ENCODE measurements at places on chromosomes 2 and 18.

GRCh38 chr18:25563816-25564683 lies 212.1 kb upstream of the ZNF521 start:
- no peak for DNase-seq

- peak; percentile 39 for DNase-seq
These were observed 13.4 kb upstream of the COPS8 start for GRCh38 chr2:237072067-237072931.

GRCh38 chr2:149223472-149224095 lies 106.8 kb upstream of the LYPD6 start:
- DNase-seq = no peak

GRCh38 chr2:12819721-12820120 lies 103.0 kb downstream of the TRIB2 start:
- DNase-seq = no peak

DNA sequence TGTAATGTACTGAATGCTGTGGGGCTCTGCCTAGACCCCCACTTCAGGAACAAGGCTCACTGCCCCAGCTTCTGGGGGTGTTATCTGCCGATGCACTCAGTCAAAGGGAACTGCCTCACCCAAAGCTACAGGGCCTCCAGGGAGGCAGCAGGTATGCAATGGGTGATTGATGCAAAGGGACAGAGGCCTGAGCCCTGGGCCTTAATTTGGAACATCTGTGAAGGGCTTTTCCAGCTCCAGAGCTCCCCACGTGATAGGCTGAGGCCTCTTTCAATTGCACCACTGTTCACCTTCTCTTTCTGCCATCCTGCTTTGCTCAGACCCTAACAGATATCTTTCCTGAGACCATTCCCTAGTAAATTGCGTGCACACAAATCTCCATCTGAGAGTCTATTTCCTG lies 131.0 kb downstream of the ATL2 start:
- DNase-seq = no peak

- no peak for DNase-seq
These were observed 17.7 kb downstream of the SH3BP4 start for GRCh38 chr2:234969306-234970098.

- DNase-seq = no peak
These were observed 100.7 kb upstream of the ID2 start for GRCh38 chr2:8581234-8581561.

DNA sequence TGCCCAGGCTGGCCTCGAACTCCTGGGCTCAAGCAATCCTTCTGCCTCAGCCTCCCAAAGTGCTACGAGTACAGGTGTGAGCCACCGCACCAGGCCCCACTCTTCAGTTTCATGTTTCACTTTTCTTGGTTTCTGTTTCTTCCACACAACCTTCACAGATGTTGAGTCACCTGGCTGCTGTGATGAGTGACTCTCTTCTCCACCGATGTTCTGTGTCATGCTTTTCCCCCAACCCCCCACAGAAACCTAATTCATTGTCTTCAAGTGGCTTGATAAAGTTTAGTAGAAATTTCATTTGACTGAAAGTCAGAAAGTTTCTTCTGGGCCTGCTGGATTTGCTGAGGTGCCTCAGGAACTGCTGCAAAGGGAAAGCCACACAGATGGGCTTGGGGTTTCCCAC lies 78.5 kb downstream of the SPHKAP start:
- no peak for DNase-seq

- DNase-seq = no peak
These were observed 120.7 kb downstream of the PLA2R1 start for GRCh38 chr2:159941729-159942128.

Data from T1000 (cell line).